H4 (cell line): ENCODE measurements at places on chromosomes 1 and 21. TPM values are rescaled to one million over a fixed set of nuclear protein-coding genes. Genes with fewer than 3 reads are reported as not detected.

DNA sequence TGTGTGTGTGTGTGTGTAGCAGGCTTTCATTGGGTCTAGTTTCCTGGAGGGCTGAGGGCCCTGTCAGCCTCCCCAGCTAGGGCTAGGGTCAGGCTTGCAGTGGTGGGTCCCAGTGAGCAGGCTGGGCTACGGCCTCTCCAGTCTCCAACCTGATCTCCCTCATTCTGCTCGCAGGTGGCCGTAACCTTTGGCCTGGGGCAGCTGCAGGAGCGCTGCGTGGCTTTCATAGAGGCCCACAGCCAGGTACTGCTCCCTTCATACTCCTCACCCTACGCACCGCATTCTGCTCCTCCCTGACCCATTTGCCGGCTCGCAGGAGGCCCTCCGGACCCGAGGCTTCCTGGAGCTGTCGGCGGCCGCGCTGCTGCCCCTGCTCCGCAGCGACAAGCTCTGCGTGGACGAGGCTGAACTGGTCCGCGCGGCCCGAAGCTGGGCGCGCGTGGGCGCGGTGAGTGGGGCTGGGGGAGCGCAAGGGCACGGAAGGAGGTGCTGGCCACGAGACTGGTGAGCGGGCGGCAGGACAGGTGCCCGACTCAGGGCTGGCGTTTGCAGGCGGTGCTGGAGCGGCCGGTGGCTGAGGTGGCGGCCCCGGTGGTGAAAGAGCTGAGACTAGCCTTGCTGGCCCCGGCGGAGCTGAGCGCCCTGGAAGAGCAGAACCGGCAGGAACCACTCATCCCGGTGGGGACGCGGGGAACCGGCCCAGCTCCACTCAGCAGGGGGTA, 4.7 kb downstream of the BTBD19 start:
- no peak for DNase-seq

DNA sequence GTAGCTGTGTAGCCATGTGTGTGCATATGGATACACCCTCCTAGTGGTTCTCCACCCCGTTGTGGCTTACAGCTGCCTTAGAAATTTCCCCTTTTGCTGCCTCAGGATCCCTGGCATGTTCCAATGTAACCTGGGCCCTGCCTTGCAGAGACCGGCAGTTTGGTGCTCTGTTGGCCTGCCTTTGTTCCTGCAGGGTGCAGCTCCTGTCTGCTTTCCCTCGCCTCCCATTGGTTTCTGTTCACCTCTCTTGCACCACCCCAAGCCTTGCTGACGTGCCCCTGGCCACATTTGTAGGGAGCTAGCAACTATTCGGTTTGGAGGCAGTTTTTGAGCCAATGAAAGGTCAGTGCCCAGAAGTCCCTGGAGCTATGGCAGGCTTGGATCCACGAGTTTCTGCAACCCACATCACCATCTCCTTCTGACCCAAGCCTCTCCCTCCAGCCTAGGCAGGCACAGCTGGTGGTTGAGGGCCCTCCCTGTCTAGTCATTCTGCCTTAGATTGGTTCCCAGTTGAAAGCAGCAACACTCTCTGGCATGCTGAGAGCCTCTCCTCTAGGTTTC, 54.9 kb downstream of the MAB21L3 start:
- DNase-seq, result no peak

DNA sequence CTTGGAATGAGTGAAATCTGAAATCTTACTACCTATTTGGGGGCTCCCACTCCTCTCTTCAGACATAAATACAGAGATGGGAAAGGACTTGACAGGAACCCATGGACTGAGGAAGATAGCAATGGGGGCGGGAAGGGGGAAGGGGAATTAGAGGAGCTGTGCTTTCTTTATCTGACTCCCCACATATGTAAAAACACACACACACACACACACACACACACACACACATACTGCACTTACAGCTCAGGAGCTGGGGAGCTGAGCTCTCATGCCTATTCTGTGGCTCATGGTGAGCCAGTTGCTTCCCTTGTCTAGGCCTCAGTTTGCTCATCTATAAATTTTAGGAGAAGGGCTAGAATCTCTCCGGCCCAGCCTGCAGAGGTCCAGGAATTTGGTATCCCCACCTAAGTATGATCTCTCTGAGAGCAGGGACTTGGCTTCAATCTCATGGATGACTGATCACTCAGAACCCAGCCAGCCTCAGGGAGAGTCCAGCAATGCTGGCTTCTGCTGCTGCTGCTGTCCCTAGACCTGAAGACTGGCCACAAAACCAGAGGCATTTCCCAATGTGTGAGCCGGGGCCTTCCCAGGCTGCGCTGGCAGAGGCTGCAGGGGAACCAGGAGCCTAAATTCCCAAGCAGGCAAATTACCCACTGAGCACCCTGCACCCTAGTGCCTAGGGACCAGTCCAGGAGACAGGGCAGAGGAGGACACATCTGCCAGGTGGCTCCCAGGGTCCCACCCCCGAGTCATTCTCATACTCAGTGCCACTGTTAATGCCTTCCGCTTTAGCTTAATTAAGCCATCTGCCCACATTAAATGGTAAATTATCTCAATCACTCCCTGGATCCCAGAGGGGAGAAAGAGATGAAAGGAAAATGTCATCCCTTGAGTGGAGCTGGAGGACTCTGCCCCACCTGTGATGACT, 57.5 kb upstream of the RBM15 start:
- no peak for DNase-seq

GRCh38 chr1:241592273-241592958, 47.8 kb downstream of the CHML start:
- peak; percentile 39 for DNase-seq

DNA sequence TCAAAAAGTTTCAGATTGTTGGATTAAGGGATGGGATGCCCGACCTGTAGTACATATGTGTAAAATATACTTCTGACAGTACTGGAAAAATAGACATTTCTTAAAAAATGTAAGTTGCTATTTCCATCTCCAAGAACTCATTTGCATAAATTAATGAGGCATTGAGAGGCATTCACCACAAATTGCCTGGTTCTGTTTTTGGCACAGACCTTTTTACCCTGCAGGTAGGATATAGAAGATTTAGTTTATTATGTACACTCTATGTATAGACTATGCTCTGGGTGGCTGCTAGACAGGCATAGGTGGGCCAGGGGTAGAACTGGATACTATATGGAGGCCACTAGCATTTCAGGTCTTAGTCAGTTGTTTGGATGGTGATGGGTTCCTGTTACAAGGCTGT, 8.0 kb downstream of the CCDC17 start:
- no peak for DNase-seq

DNA sequence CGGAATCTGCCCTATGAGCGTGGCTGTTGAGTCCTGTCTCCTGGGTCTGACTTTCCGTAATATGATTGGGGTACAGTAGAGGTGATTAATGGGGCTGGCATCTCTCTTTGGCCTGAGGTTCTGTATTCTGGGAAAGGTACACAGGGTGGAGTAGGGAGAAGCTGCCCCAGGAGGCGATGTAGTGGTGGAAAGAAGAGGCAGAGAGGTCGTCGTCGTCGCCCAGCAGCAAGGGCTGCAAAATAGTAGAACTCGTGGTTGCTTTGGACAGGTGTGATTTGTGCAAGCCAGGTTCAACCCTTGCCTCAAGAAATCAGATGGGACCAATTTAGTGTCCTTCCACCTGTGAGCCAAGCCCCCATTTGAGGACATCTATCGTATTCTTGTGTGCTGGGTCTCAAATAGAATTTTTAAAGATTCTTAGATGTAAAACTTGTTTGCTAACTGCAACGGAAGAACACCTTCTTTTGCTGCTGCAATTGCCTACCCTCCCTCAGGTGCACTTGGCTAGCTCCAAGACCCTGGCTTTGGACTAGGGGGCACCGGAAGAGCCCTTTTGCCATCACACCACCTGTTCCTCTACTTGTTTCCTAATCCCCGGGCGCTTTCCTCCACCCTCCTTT, 1.3 kb upstream of the HMGN2 start:
- DNase-seq, result no peak

DNA sequence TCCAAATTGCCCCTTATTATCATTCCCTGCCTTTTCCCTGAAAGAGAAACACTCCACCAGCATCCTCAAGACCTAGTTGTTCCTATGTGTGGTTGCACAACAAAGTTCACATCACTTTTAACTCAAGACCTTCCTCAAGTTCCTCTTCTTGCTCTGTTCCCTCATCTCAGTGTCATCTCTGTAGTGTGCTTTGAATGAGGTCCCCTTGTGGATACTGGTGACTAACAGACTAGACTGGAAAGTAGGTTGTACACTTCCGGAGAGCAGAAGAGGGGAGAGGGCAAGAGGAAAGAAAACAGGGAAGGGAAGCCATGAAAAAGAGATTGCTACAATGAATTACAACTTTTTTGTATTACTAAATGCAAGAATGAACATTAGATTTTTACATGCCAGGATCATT, 853.8 kb downstream of the USP25 start:
- no peak for DNase-seq

DNA sequence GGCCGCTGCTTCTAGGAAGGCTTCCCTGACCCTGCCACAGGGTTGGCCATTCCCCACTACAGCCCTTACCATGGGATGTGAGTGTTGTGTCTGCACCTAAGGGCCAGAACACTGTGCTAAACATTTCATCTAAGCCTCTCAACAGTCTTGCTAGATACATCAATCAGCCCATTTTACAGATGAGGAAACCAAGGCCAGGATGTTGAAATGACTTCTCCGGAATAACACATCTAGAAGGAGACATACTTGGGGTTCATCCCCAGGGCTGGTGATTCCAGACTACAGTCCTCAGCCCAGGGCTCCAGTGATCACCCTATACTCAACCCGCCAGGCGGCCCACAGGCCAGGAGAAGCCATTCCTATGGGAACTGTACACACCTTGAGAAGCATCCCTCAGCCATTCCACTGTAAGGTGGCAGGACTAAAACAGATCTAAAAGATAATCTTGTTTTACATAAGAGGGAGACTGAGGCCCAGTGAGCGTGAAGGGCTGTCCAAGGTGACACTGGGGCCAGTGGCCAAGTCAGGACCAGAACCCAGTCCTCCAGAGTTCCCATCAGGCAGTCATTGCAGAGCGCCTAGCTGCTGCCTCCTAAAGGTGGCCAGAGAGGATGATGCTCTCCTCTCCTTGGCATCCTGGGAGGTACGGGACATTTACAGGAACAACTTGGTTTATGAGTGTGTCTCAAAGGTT, 119.5 kb downstream of the GLIS1 start:
- DNase-seq, result no peak

DNA sequence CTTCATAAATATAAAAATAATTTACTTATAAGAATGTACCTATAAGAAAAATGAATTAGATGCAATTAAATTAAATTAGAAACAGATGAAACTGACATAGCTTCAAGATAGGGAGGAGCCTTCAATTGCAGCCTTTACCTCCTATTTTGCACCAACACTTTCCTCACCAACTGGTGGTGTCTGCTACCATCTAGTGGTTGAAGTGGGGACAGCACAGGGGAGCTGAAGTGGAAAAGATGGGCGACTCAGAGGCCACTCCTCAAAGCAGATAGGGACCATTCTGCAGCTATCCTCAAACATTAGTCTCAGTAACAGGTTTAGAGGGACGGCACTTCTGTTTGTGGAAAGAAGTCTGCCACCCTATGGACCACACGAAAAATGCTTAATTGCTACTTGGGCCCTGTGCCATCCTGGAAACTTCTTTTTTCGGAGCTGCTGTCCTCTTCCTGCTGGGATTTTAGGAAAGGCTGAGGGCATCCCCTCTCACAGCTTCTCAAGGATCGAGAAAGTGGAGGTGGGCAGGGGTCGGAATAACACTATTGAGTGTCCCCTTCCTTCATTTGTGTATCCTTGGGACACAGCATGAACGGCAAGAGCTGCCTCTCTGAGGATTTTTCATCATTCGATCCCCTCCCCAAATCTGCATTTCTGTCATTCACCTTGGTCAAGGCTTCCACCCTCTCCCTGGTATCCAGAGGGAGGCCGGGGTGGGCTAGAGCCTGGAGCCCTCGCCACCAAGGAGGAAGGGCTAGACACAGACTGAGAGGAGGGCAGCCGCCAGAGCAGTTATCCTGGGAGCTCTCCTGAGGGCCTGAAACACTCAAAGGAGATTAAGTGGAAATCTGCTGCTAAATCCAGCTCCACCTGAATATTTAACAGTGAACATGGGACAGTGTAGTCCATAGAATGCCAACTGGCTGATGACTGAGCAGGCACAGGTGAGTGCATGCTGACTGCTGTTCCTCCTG, 9.6 kb downstream of the PROK1 start:
- peak; percentile 70 for DNase-seq

GRCh38 chr1:65420590-65421350, at the start of the genes LEPR and LEPROT:
Gene LEPR, plus strand, starts transcription at chr1:65420668. Its CDS starts 144,898 bp downstream, at chr1:65565566.
Gene LEPROT, plus strand, starts transcription at chr1:65420668. Its CDS starts 57 bp downstream, at chr1:65420725.
- no peak for DNase-seq

DNA sequence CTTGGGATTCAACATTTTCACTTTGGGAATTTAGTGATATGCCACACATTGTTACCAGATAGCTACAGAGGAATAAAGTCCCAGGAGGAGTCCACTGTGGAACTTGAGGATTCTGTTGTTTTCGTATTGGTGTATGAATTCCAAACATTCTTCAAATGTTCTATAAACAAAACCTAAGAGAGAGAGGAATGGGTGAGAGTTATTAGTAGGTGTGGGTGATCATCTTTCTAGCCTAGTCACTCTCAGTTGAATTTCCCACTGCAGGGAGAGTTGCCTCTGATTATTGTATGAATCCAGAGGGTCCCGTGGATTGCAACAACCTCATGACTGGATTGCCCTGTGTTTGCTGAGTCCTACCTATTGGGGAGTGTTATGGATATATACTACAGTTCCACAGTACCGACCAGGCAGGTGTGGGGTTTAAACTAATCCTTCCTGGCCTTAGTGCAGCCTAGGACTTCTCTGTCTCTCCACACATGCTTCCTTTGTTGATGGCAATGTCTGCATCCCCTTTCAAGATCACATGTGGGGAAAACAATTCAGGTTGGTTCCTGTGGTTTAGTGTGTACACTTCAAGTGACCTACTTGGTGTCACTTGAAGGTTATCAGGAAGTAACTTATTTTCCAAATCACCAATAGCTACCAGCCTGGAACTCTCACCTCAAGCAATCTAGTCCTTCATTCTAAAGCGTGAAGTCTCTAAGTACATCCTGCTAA, 91.8 kb downstream of the ADCY10 start:
- no peak for DNase-seq

GRCh38 chr1:64755361-64755760, 10.5 kb downstream of the RAVER2 start:
- DNase-seq, result no peak

- DNase-seq, result no peak
These were observed 805 bp downstream of the ATG4C start for GRCh38 chr1:62784509-62785365.

The TAL1 gene
- total RNA-seq, result 0.10 and 0.27 TPM in 2 replicates

The UMODL1 gene
- total RNA-seq, result not detected in 2 replicates

The KHDC4 gene
- total RNA-seq, result 14.9 and 22.3 TPM in 2 replicates

The ABCG1 gene
- total RNA-seq, result 7.8 and 9.0 TPM in 2 replicates
